ENCODE measurements at places on chromosomes 13 and 19.

GRCh38 chr13:112744168-112745021 is 54.6 kb downstream of the ATP11A start:
- peak; percentile 54 for DNase-seq

GRCh38 chr13:39282400-39282972 is 244.2 kb downstream of the NHLRC3 start:
- DNase-seq: no peak

GRCh38 chr19:30092721-30093569 is 150.9 kb downstream of the URI1 start:
- DNase-seq: no peak

DNA sequence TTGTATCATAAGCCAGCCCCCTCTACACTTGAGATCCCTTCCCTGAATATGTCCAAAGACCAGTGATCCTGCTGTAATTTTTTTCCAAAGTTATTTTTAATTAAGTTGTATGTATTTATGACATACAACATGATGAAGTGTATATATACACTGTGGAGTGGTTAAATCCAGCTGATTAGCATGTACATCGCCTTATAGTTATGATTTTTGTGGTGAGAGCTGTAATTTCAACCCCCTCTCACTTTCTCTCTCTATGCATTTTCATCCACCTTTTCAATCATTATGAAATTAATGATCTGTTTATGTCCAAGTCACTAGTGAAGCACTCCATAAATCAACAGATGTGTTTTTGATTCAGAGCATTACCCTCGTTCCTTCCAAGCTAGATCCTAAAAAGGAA is 85.3 kb downstream of the KCTD12 start:
- DNase-seq: no peak

DNA sequence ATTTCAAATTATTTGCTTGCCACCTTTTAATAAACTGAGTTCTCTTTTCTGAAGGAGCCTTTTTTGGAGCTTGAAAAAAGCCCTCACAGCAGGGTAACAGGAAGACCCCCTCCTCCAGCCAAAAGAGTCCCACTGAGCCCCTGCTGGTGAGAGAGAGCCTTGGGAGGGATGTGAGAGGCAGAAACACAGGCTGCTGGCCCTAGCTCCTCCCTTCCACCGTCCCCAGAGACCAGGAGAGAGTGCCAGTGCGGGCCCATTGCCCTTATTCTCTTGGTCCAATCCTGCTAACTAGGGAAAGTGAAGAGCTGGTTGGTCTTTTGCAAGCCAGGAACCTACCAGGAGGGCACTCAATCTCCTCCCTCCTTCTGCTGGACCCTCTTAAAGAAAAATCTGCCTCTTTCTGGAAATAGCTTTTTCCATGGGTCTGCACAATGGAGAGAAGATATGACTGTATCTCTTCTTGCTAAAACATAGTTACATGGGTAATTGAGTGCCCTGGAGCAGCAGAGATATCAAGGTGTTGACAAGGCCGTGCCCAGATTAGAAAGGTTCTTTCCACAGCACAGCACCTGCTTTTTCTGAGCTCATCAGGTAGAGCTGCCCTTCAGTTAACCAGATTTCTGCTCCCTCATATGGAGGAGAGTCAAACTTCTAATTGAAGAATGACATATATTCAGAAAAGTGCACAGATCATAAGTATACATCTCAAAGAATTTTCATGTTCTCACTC is 113.9 kb downstream of the LRCH1 start:
- no peak for DNase-seq

- DNase-seq: no peak
These were observed 3.9 kb upstream of the PRX start for GRCh38 chr19:40416918-40417642.

- DNase-seq: no peak
These were observed 448 bp upstream of the ZNF543 start for GRCh38 chr19:57319869-57320179.

- DNase-seq: peak; percentile 57
These were observed 2.8 kb downstream of the TINCR start for GRCh38 chr19:5564930-5565329.

DNA sequence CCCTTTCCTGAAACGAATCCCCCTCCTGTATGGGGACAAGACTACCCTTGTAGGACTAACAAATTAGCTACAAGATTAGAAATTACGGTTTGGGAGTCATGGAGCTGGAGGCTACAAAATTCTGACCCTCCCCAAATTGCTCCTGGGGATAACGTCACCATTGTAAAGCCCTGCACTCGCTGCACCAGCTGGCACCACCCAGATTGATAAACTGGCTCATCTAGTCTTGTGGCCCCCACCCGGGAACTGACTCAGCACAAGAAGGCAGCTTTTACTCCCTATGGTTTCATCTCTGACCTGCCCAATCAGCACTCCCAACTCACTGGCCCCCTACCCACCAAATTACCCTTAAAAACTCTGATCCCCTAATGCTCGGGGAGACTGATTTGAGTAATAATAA is 150.6 kb upstream of the TSC22D1 start:
- no peak for DNase-seq

DNA sequence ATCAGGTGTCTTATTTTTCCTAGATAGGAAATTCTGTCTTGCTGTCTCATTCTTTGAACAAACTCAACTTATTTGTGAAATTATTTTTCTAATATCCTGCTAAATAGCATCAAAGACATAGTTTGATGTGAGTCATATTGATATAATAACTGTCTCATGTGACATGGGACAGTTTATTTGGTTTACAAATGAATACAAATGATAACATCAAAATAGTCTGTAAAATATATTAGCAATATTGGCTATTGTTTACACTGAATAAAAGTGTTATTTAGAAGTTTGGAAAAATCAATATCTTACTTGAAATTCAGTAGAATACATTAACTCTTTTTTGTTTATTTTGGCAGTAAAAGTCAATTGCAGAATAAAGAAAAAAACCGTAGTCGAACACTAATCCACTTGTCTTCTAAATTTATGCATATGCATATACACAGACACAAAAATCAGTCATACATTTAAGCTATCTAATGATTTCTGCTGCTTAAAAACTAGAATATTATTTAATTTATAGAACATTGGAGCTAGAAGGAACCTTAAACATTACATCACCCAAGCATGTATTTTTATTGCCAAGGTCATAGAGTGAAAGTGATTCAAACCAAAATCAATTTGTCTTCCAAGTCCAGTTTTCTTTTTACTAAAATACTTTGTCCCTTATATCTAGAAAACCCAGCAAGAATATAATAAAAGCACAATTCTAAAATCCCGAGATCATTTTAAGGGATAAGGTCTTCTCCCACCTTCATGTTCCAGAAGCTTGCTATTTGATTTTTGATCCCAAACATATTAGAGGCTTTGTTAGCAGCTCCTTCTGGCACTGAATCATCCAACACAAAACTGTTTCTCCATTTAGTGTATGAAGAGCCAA is 776.5 kb upstream of the SLITRK1 start:
- no peak for DNase-seq

DNA sequence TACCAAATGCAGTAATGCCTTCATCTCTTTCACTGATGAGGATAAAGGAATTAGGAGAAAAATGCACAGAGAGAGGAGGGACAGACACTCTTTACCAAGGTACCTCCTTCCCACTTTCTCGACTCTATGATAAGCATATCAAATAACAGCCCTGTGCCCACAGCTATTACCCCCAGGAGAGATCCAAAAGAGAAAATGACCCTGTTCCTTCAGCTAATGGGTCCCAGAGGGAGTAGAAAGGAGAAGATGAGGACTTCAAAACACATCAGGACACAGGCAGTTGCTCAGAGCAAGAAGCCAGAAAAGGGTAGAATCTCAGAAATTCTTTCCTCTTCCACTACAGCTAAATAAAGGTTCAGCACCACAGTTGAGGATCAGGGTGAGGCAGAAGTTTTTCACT is 80.6 kb downstream of the ABCC4 start:
- no peak for DNase-seq

DNA sequence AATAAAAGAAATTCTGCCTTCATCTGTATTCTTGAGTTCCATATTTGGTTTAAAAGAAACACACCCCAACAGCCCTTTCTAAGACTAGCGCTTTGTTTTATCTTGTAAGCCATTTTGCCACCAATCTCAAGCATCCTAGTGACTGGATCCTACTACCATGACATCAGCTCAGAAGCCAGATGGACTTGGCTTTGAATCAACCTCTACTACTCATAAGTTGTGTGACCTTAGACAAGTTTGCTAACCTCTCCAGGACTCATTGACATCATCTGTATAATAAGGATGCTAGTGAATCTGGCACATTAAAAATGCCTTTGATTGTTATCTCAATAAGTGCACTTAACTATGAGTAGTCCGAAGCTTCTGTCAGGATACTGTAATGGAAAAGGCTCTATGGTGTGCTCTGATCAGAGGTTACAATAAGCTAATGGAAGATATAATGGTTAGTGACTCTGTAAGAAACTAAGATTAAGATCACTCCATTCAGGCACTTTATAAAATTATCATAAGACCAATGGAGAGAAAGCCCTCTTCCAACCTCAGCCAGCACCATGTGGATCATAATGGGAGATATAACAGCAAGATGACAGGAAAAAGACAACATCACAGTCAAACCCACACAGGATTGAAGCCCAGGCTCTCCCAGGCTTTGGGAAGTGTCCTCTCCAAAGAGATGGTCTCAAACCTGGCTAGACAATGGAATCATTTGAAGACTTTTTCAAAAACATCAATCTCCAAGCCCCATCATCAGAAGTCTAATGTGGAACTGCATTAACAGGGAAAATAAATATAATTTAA is 180.6 kb upstream of the MIR17HG start:
- no peak for DNase-seq

DNA sequence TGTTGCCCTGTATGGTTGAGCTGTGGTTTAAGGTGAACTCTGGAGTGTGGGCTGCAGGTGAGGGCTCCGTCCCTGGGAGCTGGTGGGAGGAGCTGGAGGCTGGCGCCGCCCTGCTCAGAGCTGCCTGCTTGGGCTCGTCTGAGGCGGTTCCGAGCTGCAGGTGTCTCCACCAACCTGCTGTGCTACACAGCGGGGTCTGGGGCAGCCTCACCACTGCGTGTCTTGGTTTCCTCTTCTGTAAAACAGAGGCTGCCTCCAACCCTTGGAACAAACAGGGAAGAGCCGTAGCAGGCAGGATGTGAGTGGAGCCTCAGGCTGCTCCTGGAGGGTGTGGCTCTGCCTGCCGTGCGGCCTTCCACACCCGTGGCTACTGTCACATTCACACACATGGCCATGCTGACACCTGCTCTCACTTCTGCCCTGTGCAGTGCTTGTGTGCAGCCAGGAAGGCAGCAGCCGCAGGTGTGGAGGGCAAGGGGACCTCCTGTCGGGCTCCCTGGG is 21.4 kb downstream of the NAXD start:
- no peak for DNase-seq

- peak; percentile 57 for DNase-seq
These were observed 154.4 kb downstream of the GGACT start for GRCh38 chr13:100434010-100434763.

- DNase-seq: no peak
These were observed 5.8 kb downstream of the KRTDAP start for GRCh38 chr19:35484252-35485036.

DNA sequence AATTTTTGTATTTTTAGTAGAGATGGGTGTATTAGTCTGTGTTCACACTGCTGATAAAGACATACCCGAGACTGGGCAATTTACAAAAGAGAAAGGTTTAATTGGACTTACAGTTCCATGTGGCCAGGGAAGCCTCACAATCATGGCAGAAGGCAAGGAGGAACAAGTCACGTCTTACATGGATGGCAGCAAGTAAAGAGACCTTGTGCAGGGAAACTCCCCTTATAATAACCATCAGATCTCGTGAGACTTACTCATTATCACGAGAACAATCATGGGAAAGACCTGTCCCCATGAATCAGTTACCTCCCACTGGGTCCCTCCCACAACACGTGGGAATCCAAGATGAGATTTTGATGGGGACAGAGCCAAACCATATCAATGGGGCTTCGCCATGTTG is 14.6 kb downstream of the ZNF333 start:
- peak; percentile 17 for DNase-seq

DNA sequence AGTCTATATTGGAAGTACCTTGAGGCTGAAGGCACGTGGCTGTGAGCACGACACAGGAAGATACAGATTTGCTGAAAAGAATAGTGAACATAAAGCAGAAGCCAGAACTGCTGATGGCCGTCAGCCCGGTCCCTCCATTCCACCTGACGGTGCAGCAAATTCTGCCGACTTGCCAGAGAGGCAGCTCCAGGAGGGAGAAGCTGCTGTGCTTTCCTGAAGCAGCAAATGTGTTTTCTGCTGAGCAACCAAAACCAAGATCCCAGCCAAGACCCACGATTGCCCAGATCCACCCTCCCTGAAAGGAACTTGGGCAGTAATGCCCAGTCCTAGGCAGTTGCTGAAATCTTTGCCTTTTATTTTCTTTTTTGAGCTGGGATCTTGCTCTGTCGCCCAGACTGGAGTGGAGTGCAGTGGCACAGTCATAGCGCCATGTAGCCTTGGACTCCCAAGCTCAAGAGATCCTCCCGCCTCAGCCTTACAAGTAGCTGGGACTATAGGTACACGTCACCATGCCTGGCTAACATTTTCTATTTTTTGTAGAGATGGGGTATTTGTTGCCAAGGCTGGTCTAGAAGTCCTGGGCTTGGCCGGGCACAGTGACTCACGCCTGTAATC is 7.0 kb upstream of the RCN3 start:
- no peak for DNase-seq

DNA sequence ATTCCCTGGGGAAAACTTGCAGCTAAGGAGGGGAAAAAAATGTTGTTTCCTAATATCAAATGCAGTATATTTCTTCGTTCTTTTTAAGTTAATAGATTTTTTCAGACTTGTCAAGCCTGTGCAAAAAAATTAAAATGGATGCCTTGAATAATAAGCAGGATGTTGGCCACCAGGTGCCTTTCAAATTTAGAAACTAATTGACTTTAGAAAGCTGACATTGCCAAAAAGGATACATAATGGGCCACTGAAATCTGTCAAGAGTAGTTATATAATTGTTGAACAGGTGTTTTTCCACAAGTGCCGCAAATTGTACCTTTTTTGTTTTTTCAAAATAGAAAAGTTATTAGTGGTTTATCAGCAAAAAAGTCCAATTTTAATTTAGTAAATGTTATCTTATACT is 33.6 kb downstream of the TNFSF11 start:
- DNase-seq: no peak

DNA sequence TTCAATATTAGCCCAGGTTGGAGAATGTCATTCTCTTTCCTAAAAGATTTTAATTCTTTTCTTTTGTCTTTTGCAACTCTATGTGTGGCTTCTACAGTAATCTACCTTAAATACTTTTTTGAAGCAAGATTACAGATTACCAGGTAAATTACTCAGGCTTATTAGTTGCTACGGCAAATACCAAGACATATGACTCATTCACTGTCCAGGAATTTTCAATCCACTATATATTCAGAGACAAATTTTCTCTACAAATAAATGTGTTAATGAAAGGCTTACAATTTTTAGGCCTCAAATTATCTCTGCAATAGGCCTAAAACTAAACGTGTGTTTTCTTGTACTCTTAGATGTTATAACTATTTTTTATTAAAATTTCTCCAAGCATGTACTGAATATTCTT is 631.3 kb downstream of the DIAPH3 start:
- DNase-seq: no peak

DNA sequence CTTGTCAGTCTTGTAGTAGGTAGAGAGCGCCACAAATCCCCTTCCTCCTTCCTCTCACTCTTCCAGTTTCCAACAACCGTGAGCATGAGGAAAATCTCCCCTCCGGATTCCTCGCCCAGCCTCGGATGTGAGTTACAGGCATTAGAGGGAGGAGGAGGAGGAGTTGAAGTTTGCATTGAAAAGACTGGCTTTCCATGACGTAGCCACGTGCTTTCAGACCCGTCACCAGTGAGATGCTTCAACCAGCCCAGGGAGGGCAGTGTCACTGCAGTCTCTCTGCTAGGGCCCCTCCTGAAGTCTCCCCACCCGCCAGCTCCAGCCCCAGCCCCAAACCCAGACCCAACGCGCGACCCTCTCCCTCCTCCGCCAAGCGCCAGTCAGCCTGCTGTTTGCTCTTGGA is 442 bp upstream of the FGF14 start:
- peak; percentile 88 for DNase-seq
